ENCODE measurements at places on chromosomes 6 and 20. TPM values are rescaled to one million over a fixed set of nuclear protein-coding genes. Genes with fewer than 3 reads are reported as not detected.

GRCh38 chr6:15804164-15805154 lies 141.6 kb upstream of the DTNBP1 start:
- no peak overlapping the region for H3K4me3 ChIP-seq
- no peaks in the 10 kb centered on the region for H3K36me3 ChIP-seq
- H3K4me1 ChIP-seq = no peaks in the 10 kb centered on the region
- no peak overlapping the region for H3K27ac ChIP-seq

DNA sequence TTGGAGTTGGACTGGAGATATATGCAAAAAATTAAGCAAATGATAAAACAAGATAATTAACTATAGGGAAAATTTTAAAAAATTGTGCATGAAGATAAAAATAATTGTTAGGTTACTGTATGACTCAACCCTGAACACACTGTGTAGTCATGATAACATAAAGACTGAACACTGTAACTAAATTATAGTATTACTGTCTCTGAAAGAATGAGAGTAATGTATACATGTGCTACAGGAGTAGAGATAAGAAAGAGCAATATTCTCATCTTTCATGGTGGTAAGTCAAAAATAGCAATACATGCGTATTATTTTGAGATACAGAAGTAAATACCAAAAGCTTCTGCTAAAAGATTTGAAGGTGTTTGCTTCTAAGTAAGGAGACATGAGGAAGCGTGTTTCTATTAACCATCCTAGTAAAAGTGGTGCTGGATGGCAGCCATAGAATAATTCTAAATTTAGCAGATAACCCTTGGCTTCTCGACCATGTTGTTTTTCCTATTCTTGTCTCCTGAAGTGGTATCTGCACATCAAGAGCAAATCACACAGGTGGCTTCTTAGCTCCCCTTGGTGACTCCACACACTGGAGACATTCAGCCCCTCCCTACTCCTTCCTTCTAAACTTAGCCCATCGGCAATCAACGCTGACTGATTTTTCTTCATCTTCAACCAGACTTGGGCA lies 390.6 kb upstream of the PLCB4 start:
- no peaks in the 10 kb centered on the region for H3K36me3 ChIP-seq
- no peaks in the 10 kb centered on the region for H3K27me3 ChIP-seq
- H3K4me3 ChIP-seq = no peak overlapping the region
- no peak overlapping the region for H3K27ac ChIP-seq
- no peaks in the 10 kb centered on the region for H3K4me1 ChIP-seq

MUCL3 gene
- not detected for total RNA-seq

GNAS-AS1 gene
- total RNA-seq = 0.54 TPM

DNA sequence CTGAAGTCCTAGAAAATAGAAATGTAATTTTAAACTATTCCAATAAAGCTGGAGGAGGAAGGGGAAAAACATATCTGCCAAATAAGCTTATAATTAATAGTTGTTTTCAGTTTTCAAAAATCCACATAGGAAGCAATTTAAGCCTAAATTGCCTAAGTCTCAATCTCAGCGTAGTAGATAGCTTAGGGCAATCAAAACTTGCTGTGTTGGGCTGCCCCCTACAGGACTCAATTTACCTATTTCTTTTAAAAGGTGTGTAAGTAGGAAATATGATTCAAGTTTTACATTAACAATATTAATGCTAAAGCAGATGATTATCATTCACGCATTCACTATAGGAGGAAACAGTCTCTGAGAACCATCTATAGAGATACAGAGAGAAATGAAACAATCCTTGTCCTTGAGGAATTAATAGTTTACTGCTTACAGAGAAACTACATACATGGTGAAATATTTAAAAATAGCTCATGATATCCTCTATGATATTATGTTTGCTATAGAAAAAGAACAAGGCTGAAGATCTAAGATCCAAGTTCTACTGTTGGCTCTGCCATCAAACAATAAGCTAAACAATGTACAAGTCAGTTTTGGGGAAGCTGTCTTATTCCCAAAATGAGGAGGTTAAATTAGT lies 102.1 kb downstream of the ATG5 start:
- peaks cover 3% of the 10 kb centered on the region for H3K4me1 ChIP-seq
- H3K4me3 ChIP-seq = no peak overlapping the region
- DNase-seq = peak; percentile 59
- H3K36me3 ChIP-seq = no peaks in the 10 kb centered on the region
- no peak overlapping the region for H3K27ac ChIP-seq

PCSK2 gene
- not detected for total RNA-seq

DNA sequence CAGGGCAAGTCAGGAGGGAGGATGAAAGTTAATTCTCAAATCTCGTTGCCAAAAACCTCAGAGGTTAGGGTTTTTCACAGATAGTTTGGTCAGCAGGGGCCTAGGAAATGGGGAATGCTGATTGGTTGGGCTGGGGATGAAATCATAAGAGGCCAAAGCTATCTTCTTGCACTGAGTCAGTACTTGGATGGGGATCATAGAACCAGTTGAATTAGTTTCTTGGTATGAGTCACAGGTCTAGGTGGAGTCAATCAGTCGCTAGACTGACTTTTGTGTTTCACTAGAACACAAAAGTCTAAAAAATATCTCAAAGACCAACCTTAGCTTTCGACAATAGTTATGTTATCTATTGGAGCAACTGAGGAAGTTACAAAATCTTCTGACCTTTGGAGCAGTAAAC lies 368.5 kb downstream of the TBC1D32 start:
- no peaks in the 10 kb centered on the region for H3K4me1 ChIP-seq
- DNase-seq = no peak
- H3K27ac ChIP-seq = no peak overlapping the region
- H3K27me3 ChIP-seq = no peaks in the 10 kb centered on the region

DNA sequence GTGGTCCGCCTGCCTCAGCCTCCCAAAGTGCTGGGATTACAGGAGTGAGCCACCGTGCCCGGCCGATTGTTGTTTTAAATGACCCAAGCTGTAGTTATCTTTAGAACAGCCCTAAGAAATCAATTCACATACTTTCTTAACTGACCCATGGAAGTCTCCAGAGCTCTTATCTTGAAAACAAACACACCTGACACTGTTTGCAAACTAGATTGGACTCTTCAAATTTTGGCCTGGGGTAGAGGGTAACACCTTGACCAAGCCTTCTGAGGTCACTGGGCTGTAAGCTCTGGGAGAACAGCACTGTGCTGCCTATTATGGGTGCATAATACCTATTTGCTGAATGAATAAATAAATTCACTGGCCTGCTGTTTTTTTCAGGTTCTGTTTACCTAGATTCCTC lies 190.6 kb downstream of the AIG1 start:
- no peak overlapping the region for H3K27ac ChIP-seq
- no peaks in the 10 kb centered on the region for H3K36me3 ChIP-seq
- H3K27me3 ChIP-seq = no peaks in the 10 kb centered on the region
- no peak overlapping the region for H3K4me3 ChIP-seq
- DNase-seq = no peak

DNA sequence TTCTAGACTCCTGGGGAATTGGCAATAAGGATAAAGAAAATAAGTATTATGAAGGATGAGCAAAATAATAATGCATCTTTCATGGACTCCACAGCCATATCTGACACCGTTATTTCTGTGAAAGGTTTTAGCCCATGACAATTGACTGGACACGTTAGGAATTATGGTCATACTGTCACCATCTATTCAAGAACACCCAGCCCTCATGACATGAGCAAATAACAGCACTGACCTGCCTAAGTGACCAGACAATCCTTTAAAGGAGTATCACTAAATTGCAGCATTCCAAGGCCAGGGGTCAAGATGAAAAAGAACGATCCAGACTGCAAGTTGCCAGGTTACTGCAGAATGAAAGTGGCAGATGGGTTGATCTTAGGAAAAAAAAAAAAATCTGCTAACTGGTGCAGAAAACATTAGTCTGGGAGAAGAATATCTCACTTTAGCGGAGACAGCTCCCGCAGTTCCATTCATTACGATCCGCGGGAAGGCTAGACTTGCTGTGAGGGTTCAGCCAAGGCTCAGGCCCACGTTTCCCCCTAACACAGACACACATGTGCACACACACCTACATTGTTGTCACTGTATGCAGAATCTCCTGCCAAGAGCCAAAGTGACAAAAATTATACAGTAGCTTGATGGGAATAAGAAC lies 237.7 kb upstream of the AGPAT4 start:
- H3K36me3 ChIP-seq = no peaks in the 10 kb centered on the region
- no peak overlapping the region for H3K4me3 ChIP-seq
- H3K27me3 ChIP-seq = no peaks in the 10 kb centered on the region
- no peak for DNase-seq

- H3K4me1 ChIP-seq = no peaks in the 10 kb centered on the region
- no peaks in the 10 kb centered on the region for H3K27me3 ChIP-seq
- H3K36me3 ChIP-seq = peaks cover 62% of the 10 kb centered on the region
- H3K27ac ChIP-seq = no peak overlapping the region
- no peak for DNase-seq
Measured at GRCh38 chr6:155259204-155259603, 4.6 kb upstream of the CLDN20 start.

DNA sequence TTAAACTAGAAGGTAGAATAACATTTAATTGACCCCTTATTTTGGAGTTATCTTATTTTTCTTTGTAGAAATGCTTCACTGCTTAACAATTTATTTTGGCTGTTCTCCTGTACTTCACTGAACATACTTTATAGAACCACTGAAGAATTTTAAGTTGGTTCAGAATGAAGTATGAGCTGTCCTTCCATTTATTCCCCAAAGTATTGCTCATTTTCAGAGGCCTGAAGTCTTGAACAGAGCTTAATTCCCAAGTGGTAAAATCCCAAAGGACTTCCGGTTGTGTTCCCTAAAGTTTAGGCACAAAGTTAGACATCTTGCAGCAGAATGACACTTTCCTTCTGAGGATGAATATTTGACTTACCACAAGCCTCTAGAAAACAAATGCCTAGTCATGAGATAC lies 233.3 kb downstream of the TINAG start:
- no peaks in the 10 kb centered on the region for H3K4me1 ChIP-seq
- H3K36me3 ChIP-seq = no peaks in the 10 kb centered on the region
- no peak overlapping the region for H3K4me3 ChIP-seq
- H3K27ac ChIP-seq = no peak overlapping the region

LRRC1 gene
- 1.0 TPM for total RNA-seq

DNA sequence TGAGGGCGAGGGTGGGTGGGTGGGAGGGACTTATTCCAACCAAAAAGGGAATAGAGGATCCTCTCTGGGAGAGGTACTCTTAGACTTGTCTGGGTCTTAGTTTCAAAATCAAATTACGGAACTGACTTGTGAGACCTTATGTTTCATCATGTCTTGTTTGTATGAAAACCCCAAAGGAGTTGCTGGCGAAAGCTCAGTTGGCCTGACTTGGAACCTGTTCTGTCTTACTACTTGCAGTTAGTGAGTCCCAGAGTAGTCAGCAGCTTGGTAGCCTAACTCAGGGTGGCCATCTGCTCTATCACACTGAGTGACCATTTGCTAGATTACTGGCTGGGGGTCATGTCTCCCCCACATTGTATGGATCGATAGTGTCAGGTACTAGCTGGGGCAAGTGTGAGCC lies 114.9 kb upstream of the MOCS1 start:
- no peak overlapping the region for H3K27ac ChIP-seq
- no peaks in the 10 kb centered on the region for H3K36me3 ChIP-seq
- H3K27me3 ChIP-seq = no peaks in the 10 kb centered on the region
- DNase-seq = no peak
- H3K4me1 ChIP-seq = no peaks in the 10 kb centered on the region

GRCh38 chr20:63361519-63362435 lies 628 bp upstream of the CHRNA4 start:
- no peak for DNase-seq
- no peak overlapping the region for H3K4me3 ChIP-seq
- H3K27ac ChIP-seq = no peak overlapping the region
- H3K27me3 ChIP-seq = no peaks in the 10 kb centered on the region
- H3K36me3 ChIP-seq = no peaks in the 10 kb centered on the region

DNA sequence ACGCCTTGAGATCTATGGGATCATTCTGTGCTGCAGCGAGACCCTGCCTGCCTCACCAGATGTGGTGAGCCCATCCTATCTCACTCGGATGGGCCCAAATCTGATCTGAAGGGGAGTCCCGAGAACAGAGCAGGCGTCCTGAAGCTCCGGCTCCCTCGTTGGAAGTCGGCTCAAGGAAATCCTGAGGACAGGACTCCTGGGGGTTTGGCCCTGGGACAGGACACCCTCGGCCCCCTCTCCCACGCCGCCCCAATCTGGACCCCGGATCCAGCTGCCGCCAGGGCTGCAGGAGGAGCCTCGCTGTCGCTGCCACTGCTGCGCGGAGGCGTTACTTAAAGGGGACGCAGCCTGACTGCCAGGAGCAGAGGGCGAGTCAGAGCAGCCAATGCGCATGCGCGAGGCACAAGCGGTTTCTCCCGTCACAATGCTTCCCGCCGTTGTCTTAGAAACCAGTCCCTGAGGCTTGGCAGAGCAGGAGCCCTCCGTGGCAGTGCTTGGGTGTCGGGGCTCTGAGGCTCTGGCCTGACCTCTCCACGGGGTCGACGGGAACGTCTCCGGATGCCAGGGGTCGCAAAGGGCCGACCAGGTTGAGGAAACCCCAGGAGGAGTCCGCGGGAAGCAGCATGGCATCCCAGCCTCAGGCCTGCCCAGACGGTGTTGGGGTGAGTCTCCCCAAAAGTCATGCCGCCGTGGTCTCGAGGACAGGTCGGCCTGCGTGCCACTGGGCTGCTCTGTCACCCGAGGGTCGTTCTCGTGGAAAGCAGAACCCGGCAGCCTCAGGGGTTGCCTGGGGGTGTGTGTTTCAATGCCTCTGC lies 1567.8 kb upstream of the DEFB115 start:
- no peaks in the 10 kb centered on the region for H3K36me3 ChIP-seq
- H3K4me3 ChIP-seq = no peak overlapping the region
- no peak overlapping the region for H3K27ac ChIP-seq
- no peaks in the 10 kb centered on the region for H3K27me3 ChIP-seq
- no peaks in the 10 kb centered on the region for H3K4me1 ChIP-seq
- DNase-seq = no peak

- no peak overlapping the region for H3K27ac ChIP-seq
- no peaks in the 10 kb centered on the region for H3K4me1 ChIP-seq
- H3K36me3 ChIP-seq = no peaks in the 10 kb centered on the region
- H3K4me3 ChIP-seq = no peak overlapping the region
Measured at GRCh38 chr6:3324262-3324942, 65.7 kb downstream of the PSMG4 start.

GRCh38 chr6:82144007-82144851 lies 103.3 kb downstream of the IBTK start:
- H3K27ac ChIP-seq = no peak overlapping the region
- no peaks in the 10 kb centered on the region for H3K27me3 ChIP-seq
- no peak overlapping the region for H3K4me3 ChIP-seq
- H3K4me1 ChIP-seq = no peaks in the 10 kb centered on the region

PDE10A gene
- total RNA-seq = not detected

DNA sequence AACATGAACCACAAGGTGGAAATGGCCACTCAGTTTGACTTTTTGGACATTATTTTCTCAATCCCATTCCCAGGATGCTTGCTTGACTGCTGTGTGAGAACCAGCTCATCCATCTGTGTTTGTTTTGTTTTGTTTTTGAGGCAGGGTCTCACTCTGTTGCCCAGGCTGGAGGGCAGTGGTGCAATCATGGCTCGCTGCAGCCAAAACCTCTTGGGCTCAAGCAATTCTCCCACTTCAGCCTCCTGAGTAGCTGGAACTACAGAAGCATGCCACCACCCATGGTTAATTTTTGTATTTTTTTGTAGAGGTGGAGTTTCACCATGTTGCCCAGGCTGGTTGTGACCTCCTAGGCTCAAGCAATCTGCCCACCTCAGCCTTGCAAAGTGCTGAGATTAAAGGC lies 166.0 kb upstream of the CDH4 start:
- DNase-seq = no peak
- H3K4me1 ChIP-seq = no peaks in the 10 kb centered on the region
- no peak overlapping the region for H3K27ac ChIP-seq
- no peaks in the 10 kb centered on the region for H3K36me3 ChIP-seq
- no peak overlapping the region for H3K4me3 ChIP-seq

All from CD4-positive, CD25-positive, alpha-beta regulatory T cell (primary cell).